ENCODE measurements at places on chromosomes 3 and 15.

GRCh38 chr3:185423178-185423577 lies 60.2 kb downstream of the MAP3K13 start:
- peak; percentile 33 for DNase-seq

GRCh38 chr15:79265167-79265566 lies 17.4 kb upstream of the ANKRD34C start:
- DNase-seq: no peak

DNA sequence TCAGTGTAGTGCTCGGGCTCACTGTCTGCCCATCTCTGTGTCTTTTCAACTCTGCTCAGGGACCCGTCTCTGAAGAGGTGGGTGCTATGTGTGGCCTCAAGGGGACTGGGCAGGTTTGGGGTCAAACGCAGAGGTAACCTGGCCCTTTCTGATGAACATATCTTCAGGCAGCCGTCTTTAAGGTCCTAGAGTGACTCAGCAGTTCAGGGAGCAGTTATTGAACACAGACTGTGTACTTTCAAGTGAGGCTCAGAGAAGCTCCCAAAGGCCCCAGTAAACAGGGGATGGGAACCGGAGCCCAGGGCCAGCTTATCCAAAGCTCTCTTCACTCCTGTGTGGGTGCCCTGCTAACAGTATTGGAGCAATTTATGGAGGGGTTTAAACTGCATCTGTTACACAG lies 73.1 kb downstream of the WDR76 start:
- peak; percentile 30 for DNase-seq

DNA sequence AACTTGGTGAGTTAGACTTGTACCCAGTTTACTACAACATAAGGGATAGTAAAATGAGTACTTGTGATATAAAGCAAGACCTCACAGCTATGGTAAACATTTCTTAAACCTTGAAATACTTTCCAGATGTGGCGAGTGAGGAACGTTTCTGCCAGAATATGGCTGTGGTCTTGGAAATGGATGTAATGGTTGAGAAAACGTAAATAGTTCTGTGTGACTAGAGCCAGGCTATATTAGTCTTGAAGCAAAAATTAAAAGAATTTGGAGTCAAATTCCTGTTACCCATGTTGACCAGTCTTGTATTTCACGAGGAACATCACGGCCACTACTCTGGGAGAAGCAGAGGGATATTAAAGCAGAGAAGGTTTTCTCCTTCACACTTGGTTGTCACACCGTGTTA lies 15.3 kb downstream of the OR4F15 start:
- DNase-seq: no peak

- DNase-seq: no peak
Observed at GRCh38 chr15:94174399-94174802, 57.0 kb upstream of the MCTP2 start.

DNA sequence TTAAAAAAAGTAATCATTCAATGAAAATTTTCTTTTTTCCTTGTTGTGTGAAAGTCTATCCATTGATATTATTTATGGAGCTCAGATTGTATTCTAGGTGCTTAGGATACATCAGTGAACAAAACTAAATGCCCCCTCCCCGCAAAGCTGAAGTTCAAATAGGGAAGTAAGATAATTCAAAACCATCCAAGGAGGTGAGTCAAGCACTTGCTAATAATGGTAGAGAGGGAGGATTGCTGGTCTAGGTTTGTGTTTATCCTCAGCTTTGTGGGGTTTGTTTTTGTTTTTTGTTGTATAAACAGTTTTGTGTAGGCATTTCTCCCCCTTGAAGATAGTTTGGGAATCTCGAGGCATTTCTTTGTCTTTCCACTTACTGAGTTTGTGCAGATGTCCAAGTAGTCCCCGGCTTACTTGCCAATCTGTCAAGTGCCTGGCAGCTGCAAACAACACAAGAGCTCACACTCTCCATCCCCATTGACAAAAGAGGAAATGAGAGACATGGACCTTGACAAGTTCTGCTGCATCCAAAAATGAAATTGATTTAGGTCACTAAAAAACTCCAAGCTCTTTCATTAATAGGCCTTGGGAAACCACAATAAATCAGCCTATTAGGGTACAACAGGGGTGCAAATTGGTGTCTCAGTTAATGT lies 575.8 kb upstream of the TBL1XR1 start:
- no peak for DNase-seq

DNA sequence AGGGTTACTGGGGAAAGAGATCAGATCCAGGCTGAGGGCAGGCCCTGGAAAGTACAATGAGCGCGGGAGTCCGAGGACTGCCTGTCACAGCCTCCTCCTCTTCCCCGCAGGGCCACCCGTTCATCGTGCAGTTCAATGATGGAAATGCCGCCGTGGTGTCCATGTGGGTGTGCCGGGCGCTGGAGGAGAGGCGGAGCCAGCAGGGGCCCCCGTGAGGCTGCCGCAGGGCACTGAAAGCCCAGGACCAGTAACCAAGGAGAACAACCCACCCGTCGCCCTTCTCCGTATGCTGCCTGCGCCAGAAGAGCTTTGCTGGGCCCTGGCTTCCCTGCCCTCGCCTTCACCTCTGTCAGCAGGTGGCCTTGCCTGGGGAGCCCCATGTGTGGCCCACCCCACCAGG lies 18.8 kb upstream of the SKOR1 start:
- no peak for DNase-seq

- DNase-seq: no peak
Observed at GRCh38 chr15:23038726-23039142, 635 bp downstream of the TUBGCP5 start.

DNA sequence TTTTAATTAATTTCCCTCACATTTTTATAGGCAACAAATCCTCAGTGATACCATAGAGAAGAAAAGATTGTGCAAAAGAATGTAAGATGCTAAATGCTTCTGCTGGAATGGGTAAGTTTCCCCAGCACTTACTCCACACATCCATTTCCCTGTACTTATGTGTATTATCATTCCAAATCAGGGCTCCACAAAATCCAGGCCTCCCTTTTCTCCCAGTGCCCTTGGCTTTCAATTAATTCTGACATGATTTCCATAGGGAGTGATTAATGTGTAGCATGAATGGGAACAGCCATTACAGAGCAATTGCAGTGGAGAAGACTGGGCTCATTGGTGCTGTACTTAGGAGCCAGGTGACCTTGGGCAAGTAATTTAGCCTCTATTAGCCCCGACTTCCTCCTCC lies 41.3 kb upstream of the UBE2E1 start:
- no peak for DNase-seq

DNA sequence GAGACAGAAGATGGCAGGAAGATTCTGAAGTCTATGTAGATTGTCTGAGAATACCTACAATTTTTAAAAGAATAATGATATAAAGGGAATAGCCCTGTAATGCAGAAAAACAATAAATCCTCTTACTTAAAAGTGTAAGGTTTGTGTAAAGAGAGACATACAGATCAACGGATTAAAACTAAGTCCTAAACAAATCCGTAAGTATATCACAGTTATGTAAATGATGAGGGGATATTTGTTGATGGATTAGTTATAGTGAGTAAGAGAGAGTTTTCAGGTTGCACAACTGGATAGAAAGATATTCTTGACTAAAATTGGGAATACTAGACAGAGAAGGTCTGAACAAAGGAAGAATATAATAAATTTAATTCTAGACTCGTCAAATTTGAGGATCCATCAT lies 179.6 kb downstream of the TBC1D5 start:
- DNase-seq: no peak

DNA sequence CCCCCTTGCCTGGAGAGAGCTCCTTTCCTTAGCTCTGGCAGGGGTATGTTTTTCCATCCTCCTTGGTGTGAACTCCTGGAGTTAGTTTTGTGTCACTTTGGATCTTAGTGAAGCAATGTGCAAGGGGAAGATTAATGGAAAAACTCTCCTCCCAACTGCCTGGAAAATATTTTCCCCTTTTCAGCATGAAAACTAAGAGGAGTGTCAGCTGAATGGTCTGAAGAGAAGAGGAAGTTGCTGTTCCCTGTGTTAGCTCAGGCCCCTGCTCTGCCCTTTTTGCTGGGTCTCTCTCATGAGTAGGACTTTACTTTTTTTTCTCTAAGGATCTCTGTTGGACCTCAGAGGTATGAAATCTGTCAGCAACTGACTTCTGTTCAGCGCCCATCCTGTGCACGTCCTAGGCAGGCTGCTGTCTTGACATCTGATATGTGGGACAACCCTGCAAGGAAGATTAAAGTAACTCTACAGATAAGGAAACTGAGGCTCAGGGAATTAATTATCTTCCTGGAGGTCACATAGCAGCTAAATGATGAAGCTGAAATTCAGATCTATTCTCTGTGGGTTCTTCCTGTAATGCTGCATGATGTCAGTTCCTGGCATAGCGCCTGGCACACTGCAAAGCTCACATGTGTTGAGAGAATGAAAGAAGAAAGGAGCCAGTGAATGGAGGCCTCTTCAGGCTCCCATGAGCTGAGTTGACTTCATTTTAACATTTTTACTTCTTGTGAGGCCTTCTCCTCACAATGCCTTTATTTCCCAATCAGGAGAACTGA lies 109.7 kb upstream of the GALNT15 start:
- no peak for DNase-seq

DNA sequence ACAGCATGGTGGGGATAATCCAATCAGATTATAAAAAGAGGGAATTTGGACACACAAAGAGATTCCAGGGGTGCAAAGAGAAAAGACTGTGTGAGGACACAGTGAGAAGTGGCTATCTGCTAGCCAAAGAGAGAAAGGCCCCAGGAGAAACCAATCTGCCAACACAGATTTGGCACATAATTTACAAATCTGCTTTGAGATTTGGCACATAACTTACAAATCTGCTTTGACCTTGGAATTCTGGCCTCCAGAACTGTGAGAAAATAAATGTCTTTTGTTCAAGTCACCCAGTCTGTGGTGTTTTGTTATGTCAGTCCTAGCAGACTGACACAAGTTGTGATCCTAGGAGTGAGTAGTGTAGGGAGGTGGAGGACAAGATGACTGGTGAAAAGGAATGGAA lies 3.5 kb upstream of the TM4SF18 start:
- no peak for DNase-seq

- no peak for DNase-seq
Observed at GRCh38 chr15:91927585-91927984, 74.1 kb downstream of the SLCO3A1 start.

DNA sequence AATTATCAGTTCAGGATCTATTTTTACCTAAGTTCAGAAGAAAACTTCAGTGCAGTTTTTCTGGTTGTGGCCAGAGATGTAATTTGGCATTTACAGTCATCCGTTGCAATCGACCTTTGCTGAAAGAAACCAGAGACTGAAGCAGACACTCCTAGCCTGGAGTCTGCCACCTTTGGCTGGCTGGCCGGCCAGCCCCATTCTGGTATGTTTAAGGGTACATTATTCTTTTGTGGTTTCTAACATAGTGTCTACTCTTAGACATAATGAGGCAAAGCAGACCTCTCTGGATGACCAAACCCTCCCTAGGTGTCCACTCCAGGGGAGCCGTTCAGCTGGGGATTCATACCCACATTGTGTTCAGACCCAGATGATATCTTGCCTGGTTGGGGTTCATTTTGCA lies 275.9 kb upstream of the TPM1 start:
- no peak for DNase-seq

- no peak for DNase-seq
Observed at GRCh38 chr3:162718697-162719096, 1222.1 kb downstream of the OTOL1 start.

DNA sequence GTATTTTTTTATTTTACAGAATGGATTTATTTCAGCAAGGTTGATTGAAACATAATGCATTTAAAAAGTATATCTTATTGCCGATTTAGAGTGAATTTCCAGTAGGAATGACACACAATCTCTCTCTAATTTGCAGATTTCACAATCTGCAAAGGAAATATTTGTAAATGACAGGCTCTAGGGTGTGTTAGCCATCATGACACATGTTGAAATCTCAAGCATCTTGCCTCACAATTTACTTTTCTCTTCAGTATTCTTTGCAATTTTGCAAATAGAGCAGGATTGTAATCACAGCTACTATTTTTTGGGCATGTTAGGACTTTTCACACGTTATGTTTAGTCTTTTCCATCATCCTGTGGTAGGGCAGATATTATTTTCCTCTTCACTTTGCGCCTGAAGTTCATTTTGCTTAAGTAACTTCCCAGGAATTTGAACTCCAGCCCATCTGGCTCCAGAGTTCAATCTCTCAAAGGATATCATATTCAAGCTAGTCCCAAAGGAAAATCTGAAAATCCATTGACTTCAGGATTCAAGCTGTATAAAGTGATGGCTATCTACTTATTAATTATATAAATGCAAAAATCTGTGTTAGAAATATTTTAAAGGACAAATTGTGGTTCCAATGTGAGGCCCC lies 55.4 kb downstream of the ATP13A4 start:
- no peak for DNase-seq

GRCh38 chr3:169362868-169363267 lies 300.6 kb downstream of the MECOM start:
- no peak for DNase-seq

GRCh38 chr3:42451546-42452230 lies 41.3 kb upstream of the LYZL4 start:
- DNase-seq: no peak
